Thoracic aorta (tissue), 2 donors: ENCODE measurements at places on chromosomes 4 and X. TPM values are rescaled to one million over a fixed set of nuclear protein-coding genes. Genes with fewer than 3 reads are reported as not detected.

Gene PRR32
- not detected for total RNA-seq

Gene EBP
- 3.5 TPM for total RNA-seq

DNA sequence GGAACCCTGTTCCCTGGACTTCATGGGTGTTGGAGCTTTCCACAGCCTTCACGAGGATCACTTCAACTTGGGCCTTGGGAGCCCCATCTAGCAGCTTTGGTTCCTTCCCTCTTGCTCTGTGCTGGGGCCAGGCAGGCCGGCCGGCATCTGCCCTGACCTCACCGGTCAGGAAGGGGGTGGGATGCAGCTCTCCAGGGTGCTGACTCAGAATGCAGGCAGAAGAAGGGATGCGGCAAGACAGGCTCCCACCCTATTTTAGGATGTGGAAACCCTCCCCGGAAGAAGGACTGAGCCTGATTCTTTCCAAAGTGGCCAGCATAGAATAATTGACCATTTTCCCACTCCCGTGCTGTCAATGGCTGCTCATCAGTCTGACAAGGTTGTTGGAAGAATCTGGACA, 47.1 kb downstream of the FHDC1 start:
- DNase-seq, result no peak
- no peaks in the 10 kb centered on the region for H3K36me3 ChIP-seq
- no peaks in the 10 kb centered on the region for H3K27me3 ChIP-seq
- no peak overlapping the region for H3K27ac ChIP-seq

- H3K27ac ChIP-seq, result no peak overlapping the region
- no peaks in the 10 kb centered on the region for H3K36me3 ChIP-seq
- no peaks in the 10 kb centered on the region for H3K4me1 ChIP-seq
- no peak overlapping the region for H3K4me3 ChIP-seq
These were observed 102.3 kb upstream of the MTM1 start for GRCh38 chrX:150465881-150466775.
